ENCODE measurements at places on chromosomes 13 and 19. TPM values are rescaled to one million over a fixed set of nuclear protein-coding genes. Genes with fewer than 3 reads are reported as not detected.

DNA sequence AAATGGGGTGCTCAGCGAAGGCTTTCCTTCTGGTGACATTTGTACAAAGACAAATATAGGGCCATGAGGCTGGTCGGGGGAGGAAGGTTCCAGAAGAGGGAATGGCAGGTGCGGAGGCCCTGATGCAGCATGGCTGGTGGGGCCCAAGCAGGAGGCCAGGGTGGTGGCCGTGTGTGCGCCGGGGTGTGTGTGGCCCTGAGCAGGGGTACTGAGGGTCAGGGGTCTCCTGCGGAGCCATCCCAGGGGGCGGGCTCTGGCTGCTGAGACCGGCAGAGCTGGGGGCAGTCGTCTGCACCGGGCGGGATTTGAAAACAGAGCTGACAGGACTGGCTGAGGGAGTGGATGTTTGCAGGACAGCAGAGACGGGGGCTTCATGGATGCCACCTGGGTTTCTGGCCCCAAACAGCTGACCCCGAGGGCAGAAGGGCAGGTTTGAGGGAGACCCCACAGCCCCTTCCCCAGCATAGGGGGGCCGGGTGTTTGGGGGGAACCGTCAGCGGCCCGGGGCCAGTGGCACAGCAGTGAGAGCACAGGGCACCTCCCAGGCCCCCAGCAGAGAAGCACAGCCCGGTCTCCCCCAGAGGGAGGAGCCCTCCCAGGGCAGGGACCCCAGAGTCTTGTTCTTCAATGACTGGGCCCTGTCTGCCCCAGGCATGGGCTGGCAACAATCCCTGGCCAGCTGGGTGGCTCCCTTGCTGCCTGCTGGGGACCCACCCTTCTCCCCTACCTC lies 11.4 kb downstream of the PIAS4 start:
- DNase-seq: no peak

GRCh38 chr19:990746-991145 lies 6.6 kb downstream of the WDR18 start:
- DNase-seq: no peak

GRCh38 chr13:111278258-111278657 lies 42.2 kb upstream of the TEX29 start:
- no peak for DNase-seq

- no peak for DNase-seq
Measured at GRCh38 chr13:38602266-38602665, 84.6 kb upstream of the FREM2 start.

DNA sequence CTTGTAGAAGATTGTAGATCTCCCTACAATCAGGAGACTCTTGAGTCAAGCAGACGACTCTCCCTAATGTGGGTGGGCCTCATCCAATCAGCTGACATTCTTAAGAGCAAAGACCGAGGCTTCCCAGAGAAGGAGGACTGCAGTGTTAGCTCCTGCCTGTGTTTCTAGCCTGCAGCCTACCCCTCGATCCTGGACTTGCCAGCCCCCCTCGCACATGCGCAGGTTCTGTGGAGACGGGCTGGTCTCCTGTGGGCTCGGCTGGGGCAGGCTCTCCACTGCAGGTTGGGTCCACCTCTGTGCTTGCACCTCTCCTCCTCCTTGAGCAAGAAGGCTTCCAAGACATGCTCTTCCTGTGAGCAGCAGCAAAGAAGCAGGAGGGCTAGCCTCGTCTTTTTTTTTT lies 185.2 kb upstream of the SOX1 start:
- no peak for DNase-seq

DNA sequence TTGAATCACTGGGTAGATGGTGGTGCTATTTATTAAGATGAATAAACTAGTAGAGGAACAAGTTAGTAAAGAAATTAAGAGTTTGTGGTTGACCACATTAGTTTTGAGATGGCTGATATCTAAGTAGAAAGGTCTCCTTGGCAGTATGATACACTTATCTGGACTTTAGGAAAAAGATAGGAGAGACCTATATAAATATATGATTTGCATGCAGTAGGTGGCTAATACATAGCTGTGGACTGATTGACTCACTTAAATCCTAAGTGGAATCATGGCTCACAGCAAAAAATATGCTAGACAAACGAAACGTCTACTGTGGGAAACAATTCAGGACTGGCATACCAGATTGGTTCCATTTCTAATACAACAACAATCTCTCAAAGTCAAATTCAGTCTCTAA lies 92.0 kb downstream of the CAB39L start:
- no peak for DNase-seq

The SBNO2 gene
- 18.5 TPM for polyA plus RNA-seq
